ENCODE measurements at places on chromosomes 7 and 10. TPM values are rescaled to one million over a fixed set of nuclear protein-coding genes. Genes with fewer than 3 reads are reported as not detected.

Gene CPVL
- polyA plus RNA-seq = 73.9 TPM

Gene PNLIPRP2
- polyA plus RNA-seq = not detected

Gene BLOC1S2
- 36.3 TPM for polyA plus RNA-seq

Gene OR9A2
- polyA plus RNA-seq = not detected

Gene GPR26
- polyA plus RNA-seq = not detected

Gene SH2D4B
- polyA plus RNA-seq = 0.07 TPM

Gene LGI1
- 7.1 TPM for polyA plus RNA-seq

Gene CACUL1
- 41.3 TPM for polyA plus RNA-seq

Gene CARD11
- 1.9 TPM for polyA plus RNA-seq

Gene PRKG1
- 10.7 TPM for polyA plus RNA-seq

Gene FBXL13
- 1.8 TPM for polyA plus RNA-seq

Gene C10orf143
- polyA plus RNA-seq = 7.1 TPM

Gene HKDC1
- 21.0 TPM for polyA plus RNA-seq

Gene WEE2
- polyA plus RNA-seq = 0.36 TPM

Gene TMEM196
- not detected for polyA plus RNA-seq

Gene OPALIN
- not detected for polyA plus RNA-seq

Gene LRRC4
- 7.7 TPM for polyA plus RNA-seq

Gene DYNC1I1
- polyA plus RNA-seq = 0.30 TPM

Gene GALNT17
- 4.5 TPM for polyA plus RNA-seq

Gene GHRHR
- 0.11 TPM for polyA plus RNA-seq

Gene LRRC27
- polyA plus RNA-seq = 33.2 TPM

Gene RPEL1
- polyA plus RNA-seq = not detected

Gene ACSM6
- 0.23 TPM for polyA plus RNA-seq

Gene CAMK1D
- polyA plus RNA-seq = 11.8 TPM

Gene SLC18A3
- not detected for polyA plus RNA-seq

Gene ASZ1
- 0.06 TPM for polyA plus RNA-seq

Gene ERVW-1
- polyA plus RNA-seq = 0.53 TPM

Gene CFAP46
- 11.3 TPM for polyA plus RNA-seq

Gene UCMA
- polyA plus RNA-seq = not detected

Gene SPACDR
- 1.9 TPM for polyA plus RNA-seq

Gene TRIP6
- 87.0 TPM for polyA plus RNA-seq

Gene MMP21
- polyA plus RNA-seq = 0.26 TPM

Gene CRHR2
- not detected for polyA plus RNA-seq

Gene GPR141
- polyA plus RNA-seq = not detected
